Activated naive CD4-positive, alpha-beta T cell (primary cell): ENCODE measurements at places on chromosomes 5 and 9.

- no peak for DNase-seq
Measured at GRCh38 chr5:141876628-141877355, 1.4 kb downstream of the PCDH1 start.

DNA sequence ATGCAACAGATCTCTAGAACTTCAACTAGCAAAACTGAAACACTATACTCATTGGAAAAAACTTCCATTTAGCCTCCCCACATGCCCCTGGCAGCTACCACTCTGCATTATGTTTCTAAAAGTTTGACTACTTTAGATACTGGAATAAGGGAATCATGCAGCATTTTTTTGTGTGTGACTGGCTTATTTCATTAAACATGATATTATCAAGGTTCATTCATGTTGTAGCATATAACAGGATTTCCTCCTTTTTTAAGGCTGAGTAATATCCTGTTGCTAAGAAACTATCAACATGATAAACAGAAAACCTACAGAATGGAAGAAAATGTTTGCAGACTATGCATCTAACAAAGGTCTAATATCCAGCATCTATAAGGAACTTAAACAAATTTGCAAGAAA lies 597.9 kb downstream of the DMRTA1 start:
- DNase-seq: no peak

- no peak for DNase-seq
Measured at GRCh38 chr9:85995599-85995998, 54.7 kb downstream of the NAA35 start.

- no peak for DNase-seq
Measured at GRCh38 chr5:67334373-67334772, 137.8 kb upstream of the CD180 start.

GRCh38 chr9:17063535-17064135 lies 71.2 kb upstream of the CNTLN start:
- no peak for DNase-seq

DNA sequence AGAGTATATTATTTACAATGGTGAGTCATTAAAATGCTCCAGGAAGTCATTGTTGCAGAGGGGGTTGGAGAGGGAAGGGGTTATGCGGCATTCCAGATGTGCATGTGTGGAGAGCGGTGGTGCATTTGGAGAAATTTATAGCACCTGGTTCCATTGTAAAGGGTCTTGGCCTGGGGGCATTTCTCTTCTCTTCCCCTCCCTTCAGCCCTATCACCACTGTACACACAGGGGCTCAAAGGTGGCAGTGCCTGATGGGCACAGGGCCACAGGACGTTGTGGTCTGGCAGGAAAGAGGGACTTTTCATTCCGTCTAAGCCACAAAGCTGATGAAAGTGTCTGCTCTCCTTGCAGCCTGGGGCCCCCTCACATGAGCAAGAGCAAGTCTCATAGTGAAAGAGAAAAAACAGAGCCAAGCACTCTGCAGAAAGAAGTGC lies 442.4 kb upstream of the ZNF462 start:
- no peak for DNase-seq

DNA sequence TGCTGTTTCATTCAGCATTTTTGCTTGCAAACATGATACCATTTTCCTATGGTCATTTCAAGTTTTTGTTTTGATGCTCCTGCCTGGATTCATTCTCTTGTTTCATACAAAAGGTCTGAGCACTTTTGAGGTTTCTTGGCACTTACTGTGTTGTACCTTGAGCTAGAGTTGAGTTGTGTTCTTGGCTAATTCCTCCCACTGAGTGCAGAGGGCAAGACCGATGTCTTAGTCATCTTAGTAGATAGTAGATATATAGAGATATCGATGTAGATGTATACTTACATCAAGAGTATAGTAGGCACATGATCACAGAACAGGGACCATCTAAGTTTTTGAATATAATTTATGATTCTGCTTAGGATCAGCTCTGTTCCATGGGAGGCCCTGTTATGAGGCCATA lies 366.6 kb downstream of the OSTF1 start:
- no peak for DNase-seq

DNA sequence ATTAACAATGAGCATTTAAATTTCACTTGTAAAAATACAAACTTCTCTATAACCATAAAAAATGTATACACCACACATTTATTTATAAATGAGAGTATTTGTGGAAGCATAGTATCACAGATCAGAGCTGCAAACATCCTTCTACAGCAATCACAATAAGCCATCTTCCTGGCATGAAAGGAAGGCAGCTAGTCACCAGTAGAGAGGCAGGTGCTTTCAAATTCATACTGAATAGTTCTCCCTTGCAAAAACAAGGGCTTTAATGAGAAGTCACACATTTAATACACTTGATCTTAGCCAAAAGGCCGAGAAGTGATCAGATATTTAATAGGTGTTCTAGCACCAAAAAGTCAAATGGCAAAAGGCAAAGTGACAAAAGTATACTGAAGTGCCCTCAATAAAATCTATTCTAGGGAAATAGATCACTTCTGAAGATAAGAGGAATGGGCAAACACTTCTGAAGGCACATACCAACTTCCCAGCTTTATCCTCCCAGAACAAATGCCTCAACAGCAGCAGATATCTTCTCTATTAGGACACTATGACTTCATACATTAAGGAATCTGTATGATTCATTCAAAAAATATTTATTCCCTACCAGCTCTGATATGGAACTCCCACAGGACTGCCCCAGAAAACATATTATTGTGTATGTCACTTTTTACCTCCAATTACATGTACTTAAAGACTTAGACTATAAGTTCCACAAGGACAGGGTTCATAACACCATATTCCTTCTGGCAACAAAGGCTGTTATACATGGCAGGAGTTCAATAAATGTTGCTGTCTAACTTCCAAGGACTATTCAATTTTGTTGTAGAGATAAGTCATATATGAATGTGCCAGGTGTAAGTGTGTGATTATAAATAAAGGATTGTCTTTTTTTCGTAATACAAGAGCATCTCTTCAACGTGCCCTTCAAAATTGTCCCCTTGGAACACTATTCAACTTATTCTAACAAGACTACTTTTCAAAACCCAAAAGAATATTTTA lies 31.7 kb downstream of the MAPKAP1 start:
- DNase-seq: no peak

DNA sequence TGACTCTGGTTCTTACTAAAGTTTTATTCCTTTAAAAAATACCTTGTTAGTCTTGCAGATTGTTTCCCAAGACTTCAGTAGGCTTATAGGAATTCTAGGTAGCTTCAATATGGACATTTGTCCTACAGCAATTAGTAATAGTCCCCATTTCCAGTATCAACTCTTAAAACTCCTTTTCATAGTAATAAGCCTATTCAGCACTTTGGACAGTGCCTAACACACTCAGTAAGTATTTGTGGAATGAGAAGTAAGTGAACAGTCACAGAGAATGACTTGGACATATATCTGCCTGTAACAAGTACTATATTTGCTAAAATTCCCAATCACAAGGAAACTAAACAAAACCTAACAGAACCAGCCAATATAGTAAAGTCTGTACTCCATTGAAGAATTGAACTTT lies 1291.8 kb upstream of the DMAC1 start:
- DNase-seq: no peak

GRCh38 chr5:151534350-151534749 lies 56.8 kb downstream of the FAT2 start:
- DNase-seq: no peak

DNA sequence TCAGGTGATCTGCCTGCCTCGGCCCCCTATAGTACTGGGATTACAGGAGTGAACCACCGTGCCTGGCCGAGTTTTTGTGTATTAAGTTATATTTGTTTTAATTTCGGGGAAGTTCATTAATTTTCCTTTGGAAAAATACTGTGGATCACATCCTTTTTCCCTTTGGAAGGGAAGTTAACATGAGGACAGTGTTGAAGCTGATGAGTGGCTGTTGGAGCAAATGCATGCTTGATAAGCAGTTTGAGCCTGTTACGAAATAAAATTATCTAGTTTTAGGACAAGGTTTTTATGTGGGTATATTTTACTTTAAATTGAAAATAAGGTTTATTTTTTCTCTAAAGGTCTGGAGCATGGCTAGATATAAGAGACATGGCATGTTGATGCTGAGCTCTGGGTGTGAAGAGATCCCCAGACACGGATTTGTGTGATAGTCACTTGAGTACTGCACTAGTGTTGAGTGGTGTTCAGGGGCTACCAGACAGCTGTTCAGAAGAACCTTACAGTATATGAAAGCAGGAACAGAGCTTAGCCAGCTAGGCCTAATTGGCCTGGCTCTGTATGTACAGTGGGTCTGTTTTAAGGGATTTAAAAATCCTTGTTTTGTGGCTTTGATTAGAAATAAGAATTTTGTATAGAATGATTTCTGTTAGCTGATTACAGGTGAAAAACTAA lies 17.4 kb downstream of the LMNB1 start:
- DNase-seq: no peak

- no peak for DNase-seq
Measured at GRCh38 chr9:137112564-137113384, 1.8 kb downstream of the DPP7 start.

- no peak for DNase-seq
Measured at GRCh38 chr5:149323210-149323609, 22.1 kb upstream of the GRPEL2 start.

- no peak for DNase-seq
Measured at GRCh38 chr9:74711341-74711740, 176.4 kb downstream of the TRPM6 start.

GRCh38 chr5:147893820-147894219 lies 12.5 kb downstream of the C5orf46 start:
- DNase-seq: no peak

- no peak for DNase-seq
Measured at GRCh38 chr5:107814183-107814827, 143.6 kb upstream of the EFNA5 start.

- DNase-seq: no peak
Measured at GRCh38 chr5:170518277-170518676, 14.5 kb downstream of the KCNIP1 start.

- no peak for DNase-seq
Measured at GRCh38 chr5:76494201-76494600, 91.1 kb downstream of the IQGAP2 start.

GRCh38 chr5:111259636-111260035 lies 35.5 kb downstream of the CAMK4 start:
- no peak for DNase-seq

- no peak for DNase-seq
Measured at GRCh38 chr9:94149696-94150095, 65.4 kb downstream of the PTPDC1 start.

DNA sequence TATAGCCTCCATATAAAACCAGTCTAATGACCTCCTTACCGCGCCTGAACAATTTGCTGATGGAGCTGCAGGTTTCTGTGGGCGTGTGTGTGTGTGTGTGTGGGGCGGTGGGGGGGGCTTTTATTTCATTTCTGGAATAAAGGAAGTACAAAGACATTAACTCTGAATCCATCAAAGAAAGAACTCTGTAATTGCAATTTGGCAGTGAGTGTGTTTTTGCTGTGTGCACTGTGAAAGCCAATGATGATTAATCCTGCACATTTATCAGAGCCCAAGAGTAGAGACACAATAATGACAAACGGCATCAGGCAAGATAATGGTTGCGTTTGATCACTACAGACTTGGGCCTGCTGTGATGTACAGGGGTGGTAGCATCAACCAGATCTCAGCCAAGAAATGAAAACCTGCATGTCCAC lies 29.3 kb upstream of the NDFIP1 start:
- DNase-seq: no peak

DNA sequence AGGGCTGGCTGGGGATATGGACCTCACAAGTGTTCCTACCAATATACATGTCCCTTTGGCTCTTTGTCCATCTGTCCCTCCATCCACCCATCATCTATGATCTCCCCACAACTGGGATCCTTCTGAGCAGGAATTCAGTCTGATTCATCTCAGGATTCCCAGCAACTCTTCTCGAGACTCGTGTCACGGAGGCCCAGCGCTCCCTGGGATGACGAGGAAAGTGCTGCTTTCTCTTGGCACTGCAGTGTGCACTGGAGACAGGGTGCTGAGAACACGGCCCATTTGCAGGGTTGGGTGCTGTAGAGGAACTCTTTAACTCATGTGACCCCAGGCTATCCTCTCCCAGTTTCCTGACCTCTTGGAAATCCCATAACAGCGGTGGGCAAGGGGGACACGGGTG lies 72.9 kb downstream of the ANGPTL2 start:
- DNase-seq: no peak

- no peak for DNase-seq
Measured at GRCh38 chr5:109908366-109908765, 218.6 kb downstream of the MAN2A1 start.

DNA sequence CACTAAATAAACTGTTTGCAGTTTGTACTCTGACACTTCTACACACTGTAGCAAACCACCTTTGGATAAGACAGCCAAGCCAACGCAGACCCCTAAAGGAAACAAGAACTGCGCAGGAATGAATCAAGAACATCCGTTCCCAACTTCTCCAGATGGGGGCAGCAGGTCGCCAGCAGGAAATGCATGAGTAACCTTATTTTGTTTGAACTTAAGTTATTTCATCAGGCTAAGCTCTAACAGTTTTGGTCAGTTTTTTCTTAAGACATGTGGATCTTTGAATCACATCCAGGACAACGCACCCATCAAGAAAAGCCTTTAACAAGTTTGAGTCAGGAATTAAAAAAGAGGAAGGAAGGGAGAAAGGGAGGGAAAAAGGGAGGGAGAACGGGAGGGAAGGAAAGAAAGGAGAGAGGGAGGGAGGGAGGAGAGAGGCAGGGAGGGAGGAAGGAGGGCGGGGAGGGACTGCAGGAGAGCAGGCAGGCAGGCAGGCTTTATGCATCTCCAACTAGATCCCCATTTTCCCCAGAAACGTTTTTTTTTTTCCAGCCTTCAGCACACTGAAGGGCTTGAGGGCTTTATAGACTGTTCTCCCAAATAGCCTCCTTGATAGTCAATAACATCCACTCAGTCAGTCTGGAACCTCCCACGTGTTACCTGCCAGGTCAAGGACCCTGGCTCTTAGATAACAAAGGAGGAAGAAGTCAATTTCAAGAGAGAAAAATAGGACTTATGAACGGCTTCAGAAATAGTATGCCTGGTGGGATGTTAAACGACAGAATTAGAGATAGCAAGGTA lies 22.2 kb downstream of the BHMT start:
- DNase-seq: peak; percentile 13

- DNase-seq: peak; percentile 70
Measured at GRCh38 chr5:140557136-140557805, at the start of gene SRA1. Gene SRA1, minus strand, starts transcription at chr5:140557473. Its CDS starts 21 bp downstream, at chr5:140557452.
